ENCODE measurements at places on chromosomes 12 and 14.

GRCh38 chr12:69874606-69875005 is 49.6 kb downstream of the MYRFL start:
- DNase-seq: no peak

GRCh38 chr12:6959058-6959804 is 8.1 kb downstream of the PTPN6 start:
- DNase-seq: no peak

- no peak for DNase-seq
Observed at GRCh38 chr12:102182635-102183034, 15.0 kb downstream of the PMCH start.

DNA sequence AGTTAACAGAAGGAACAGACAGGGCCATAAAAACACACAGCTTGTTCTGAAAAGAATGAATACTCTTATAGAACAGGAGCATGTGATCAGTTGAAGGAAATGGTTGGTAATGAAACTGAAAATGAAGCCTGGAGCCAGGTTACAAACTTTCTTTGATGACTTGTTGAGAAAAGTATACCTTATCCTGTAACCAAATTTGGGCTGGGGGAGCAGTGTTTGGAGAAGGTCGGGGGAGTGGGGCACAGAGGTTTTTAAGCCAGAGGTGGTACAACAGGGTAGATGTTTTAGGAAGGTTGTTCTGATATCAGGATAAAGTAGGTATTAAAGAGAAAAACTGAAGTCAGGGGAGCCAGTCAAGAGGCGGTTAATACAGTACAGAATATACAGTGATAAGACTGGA is 8.2 kb downstream of the GOLT1B start:
- no peak for DNase-seq

GRCh38 chr12:47504775-47505446 is 200.9 kb downstream of the RPAP3 start:
- DNase-seq: no peak
